AG08396 (cell line): ENCODE measurements at places on chromosomes 2 and 18.

DNA sequence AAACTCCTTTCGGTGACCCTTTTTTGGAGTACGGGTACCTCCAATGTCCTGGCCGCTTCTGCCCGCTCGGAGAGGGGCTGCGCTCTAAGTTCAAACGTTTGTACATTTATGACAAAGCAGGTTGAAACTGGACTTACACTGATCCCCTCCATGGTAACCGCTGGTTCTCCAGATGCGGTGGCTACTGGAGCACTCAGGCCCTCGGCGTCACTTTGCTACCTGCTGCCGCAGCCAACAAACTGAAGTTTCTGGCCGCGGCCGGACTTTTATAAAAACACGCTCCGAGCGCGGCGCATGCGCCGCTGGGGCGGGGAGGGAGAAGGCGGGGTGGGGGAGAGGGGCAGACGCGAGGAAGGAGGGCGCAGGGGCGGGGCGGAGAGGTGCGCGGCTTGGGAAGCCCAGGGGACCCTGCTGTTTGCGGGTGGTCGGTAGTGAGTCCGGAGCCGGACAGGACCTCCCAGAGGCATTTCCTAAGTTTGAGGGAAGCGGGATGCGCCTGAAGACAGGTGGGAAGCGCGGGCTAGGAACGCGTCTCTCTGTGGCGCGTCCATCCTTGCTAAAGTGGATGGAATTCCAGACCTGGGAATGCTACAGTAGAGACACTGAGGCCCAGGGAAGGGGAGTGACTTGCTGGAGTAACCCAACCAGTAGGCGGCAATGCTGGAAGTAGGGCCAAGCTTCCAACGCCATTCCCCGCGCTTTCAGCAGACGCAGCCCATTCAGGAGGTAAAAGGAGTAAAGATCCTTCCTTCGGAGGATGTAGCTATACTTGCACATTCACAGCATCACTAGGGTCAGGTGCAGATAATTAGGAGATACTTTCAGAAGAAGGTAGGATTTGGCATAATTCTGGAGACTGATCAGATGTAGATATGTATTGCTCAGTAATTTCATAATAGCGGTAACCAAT lies at the start of gene CXCR4:
Gene CXCR4 (minus strand): TSS at position 241 of the 910 bp plus-strand sequence. CDS start 89 bp downstream, at position 152.
- peak; percentile 62 for DNase-seq

- DNase-seq, result peak; percentile 9
Observed at GRCh38 chr2:161946489-161947107, 127.4 kb downstream of the DPP4 start.

GRCh38 chr2:232976666-232977437 lies 36.2 kb downstream of the NGEF start:
- DNase-seq, result no peak

- no peak for DNase-seq
Observed at GRCh38 chr18:80194874-80195570, 52.3 kb downstream of the PARD6G start.

DNA sequence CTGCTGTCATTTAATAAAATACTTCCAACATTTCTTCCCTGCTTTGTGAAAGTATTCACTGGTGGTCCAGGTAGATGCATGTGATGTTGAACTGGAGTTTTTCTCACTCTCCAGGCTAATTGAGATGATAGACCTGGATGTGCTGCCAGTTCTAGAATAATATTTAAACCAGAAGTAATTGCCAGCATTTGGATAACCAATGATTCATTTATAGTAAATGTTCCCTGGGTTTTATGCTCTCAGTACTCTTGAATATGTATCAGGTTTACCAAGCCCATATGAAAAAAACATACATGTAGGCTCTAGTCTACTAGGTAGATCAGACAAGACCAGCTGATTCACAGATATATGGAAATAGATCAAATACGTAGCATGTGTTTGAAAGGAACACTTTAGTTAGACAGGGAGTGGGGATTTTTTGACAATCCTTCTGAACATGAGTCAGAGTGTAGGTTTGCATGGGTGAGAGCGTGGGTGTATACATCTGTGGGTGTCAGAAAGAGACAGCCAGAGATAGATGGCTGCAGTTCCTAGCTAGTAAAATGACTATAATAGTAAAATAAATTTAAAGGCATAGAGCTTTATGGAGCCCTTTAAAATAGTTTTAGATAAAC lies 115.1 kb downstream of the NAB1 start:
- DNase-seq, result no peak

GRCh38 chr2:205686056-205686782 lies 3.9 kb downstream of the NRP2 start:
- DNase-seq, result no peak

- no peak for DNase-seq
Observed at GRCh38 chr2:3625186-3625585, 30.3 kb downstream of the COLEC11 start.

DNA sequence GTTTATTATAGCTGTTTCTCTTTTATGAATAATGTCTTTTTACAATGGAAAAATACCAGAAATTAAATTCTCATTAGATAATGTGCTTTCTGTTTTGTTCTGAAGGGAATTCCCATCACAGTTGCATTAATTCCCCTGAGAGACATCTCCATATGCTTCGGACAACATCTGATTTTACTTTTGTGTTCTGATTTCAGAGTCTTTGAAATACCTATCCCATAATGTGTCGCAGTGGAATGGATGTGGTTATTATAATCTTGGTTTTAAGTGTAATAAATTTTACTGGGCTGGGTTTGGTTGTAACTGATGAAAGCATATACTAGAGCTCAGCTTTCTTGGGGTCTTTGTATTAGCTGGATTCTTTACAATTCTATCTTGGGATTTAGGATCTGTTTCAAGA lies 12.5 kb downstream of the SPTBN1 start:
- DNase-seq, result no peak

- no peak for DNase-seq
Observed at GRCh38 chr2:6986912-6987361, 69.7 kb downstream of the RNF144A start.

DNA sequence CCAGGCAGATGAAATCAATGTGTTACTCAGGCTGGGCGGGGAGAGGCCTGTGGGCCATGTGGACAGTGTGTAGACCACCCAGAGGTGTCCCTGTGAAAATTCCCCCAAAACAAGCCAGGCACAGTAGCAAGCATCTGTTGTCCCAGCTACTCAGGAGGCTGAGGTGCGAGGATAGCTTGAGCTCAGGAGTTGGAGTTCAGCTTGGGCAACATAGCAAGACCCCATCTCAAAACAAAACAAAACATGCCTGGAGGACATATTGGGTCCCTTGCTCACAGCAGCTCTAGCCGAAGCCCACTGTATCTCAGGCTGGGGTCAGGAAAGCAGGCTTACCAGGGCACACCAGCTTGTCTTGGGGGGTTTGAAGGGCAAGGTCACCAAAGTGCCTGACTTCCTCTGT lies 4.3 kb upstream of the PTMA start:
- no peak for DNase-seq

- no peak for DNase-seq
Observed at GRCh38 chr2:127621981-127622431, 23.9 kb upstream of the GPR17 start.

DNA sequence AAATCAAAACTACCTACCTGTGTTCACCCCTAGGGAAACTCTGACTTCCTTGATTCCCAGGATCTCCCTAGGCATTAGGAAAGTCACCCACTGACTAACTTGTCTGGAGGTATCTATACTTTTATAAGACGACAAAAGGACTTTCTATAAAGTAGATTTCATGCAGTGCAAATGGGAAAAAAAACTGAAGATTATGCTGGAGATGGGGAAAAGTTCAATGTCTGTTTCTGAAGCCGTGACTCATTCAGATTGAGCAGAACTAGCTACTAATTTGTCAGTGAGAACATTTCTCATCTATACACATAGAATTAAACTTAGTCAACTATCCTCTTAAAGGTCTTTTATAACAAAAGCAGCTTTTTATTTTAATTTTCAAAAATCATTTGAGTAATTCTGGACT lies 6.0 kb downstream of the SEPTIN10 start:
- no peak for DNase-seq

DNA sequence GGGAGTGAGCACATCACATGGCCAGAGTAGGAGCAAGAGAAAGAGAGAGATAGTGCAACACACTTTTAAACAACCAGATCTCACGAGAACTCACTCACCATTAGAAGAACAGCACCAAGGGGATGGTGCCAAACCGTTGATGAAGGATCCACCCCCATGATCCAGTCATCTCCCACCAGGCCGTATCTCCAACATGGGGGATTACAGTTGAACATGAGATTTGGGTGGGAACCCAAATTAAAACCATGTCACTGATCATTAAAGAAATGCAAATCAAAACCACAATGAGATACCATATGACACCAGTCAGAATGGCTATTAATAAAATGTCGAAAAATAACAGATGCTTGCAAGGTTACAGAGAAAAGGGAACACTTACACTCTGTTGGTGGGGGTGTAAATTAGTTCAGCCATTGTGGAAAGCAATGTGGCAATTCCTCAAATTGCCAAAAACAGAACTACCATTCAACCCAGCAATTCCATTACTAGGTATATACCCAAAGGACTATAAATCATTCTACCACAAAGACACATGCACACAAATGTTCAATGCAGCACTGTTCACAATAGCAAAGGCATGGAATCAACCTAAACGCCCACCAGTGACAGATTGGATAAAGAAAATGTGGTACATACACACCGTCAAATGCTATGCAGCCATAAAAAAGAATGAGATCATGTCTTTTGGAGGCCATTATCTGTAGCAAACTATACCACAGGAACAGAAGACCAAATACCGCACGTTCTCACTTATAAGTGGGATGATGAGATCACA lies 137.1 kb downstream of the COL6A3 start:
- no peak for DNase-seq

DNA sequence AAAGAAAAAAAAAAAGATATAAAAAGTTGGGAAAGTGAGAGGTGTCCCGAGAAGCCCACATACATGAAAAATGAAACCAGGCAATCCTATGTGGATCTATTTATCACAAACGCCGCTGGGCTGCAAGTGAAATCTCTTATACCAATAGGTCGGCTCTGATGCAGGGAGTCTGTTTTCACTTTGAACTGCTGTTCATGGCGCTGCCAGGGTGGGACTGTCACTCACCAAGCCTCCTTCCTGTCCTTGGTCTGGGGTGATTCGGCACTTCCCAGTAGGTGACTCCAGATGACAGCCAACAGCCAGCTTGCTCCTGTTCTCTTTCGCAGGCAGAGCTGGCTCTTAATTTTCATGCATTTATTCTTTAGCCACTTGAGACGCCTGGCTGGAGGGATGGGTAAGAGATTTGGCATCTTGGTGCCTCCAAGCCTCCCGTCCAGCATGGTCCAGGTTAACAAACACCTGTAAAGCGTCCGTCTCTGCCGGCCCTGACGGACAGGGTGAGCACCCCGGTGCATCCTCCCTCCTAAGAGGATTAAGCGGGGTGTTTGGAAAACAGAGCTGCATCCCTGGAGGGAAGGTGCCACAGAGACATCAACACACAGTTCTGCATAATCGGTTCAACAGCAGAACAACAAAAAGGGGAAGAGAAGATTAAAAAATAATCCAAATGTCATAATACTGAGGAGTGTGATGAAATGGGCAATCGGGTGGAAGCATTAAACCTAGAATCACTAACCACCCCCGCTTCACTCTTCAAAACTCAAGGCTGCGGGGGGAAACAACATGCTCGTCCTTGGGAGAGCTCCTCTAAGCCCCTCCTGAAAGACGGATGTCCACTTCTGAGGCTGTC lies 58.7 kb downstream of the STEAP3 start:
- DNase-seq, result no peak

DNA sequence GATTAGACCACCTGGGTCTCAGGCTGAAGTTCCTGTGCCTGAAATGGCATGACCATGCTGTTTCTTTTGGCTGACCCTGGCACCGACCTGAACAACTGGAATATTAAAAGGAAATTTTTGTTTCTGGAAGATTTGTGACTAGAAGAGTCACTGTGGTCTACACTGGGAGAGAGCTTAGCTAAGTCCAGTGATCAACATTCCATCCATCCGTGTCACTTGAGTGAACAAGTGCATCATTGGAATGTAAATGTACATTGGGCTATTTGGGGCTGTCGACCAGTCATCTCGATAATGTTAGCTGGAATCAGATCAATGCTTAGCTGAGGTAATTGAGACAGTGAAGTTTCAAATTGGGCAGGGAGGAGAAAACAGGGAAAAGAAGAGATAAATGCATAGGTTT lies 95.4 kb upstream of the CCDC85A start:
- DNase-seq, result no peak

- DNase-seq, result no peak
Observed at GRCh38 chr18:48399303-48400075, 9.7 kb downstream of the ZBTB7C start.
